ENCODE measurements at places on chromosomes 13 and 19. TPM values are rescaled to one million over a fixed set of nuclear protein-coding genes. Genes with fewer than 3 reads are reported as not detected.

DNA sequence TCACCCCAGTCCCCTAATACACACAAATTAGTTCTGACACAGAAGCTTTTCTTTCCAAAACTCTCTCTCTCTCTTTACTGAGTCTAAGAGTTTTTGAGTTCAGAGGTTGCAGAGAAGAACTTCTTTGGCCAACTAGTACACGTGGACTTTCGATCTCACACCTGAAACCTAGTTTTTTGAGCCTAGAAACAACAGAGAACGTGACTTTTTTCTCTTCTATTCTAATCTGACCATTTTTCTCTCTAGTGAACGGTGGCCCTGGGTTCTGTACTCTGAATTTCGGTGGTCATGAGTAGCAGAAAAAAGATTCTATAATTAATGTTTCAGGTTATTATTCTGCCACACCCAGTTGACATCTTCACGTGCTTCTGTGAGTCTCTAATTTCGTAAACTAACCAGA is 24.2 kb downstream of the PCDH20 start:
- H3K27me3 ChIP-seq = no peaks in the 10 kb centered on the region
- no peak overlapping the region for H3K27ac ChIP-seq
- no peak for DNase-seq
- H3K36me3 ChIP-seq = no peaks in the 10 kb centered on the region
- H3K4me1 ChIP-seq = no peaks in the 10 kb centered on the region
- no peak overlapping the region for H3K4me3 ChIP-seq

DNA sequence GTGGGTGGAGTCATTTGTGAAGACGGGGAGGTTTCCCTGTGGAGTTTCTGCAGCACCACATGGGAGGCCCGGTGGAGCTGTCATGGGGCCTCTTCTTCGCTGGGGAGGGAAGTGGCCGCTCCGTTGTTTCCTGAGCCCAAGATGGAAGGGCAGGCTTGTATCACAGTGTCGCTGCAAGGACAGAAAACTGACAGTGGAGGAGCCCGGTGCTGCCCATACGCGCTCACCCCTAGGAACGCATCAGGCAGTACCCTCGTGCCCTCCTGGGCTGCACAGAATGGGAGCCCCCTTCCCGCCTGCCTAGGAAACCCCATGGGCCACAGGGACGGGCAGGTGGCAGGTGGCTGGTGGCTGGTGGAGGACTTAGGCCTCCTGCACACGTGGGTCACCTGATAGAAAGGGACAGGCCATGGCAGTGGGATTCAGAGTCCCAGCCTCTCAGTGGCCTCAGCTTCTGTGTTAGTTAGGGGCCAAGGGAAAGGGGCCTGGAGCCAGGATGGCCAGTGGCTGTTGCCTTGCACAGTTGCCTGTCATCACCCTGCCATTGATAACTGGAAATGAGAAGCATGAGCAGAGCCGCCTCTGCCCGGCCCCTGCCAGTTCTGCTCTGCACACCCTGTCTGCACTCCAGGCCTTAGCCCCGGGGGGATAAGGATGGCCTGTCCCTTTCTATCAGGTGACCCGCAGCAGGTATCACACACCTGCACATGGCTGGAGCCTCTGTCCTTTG is 7.6 kb downstream of the COL4A2 start:
- DNase-seq = no peak
- no peak overlapping the region for H3K27ac ChIP-seq
- peak overlapping the region; percentile 87 for H3K4me3 ChIP-seq
- peaks cover 84% of the 10 kb centered on the region for H3K4me1 ChIP-seq
- peaks cover 69% of the 10 kb centered on the region for H3K36me3 ChIP-seq
- H3K27me3 ChIP-seq = peaks cover 18% of the 10 kb centered on the region

DNA sequence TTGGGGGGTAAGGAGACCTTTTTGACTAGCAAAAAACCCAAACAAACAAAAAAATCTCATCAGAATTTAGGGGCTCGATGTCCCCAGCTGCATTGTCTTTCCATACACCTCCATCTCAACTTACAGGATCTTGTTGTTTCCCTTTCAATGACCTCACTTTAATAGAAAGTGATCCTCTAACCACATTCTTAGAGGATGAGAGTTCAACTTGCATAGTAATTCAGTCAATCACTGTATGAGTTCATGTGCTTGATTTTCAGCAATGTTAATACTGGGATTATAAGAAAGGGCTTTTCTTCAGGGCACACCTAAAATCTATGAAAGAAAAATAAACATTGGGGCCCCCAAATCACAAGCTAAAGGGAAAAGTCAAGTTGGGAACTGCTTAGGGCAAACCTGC is 1512.0 kb downstream of the SLITRK1 start:
- no peaks in the 10 kb centered on the region for H3K27me3 ChIP-seq
- no peak overlapping the region for H3K27ac ChIP-seq
- no peak for DNase-seq
- H3K4me3 ChIP-seq = no peak overlapping the region

DNA sequence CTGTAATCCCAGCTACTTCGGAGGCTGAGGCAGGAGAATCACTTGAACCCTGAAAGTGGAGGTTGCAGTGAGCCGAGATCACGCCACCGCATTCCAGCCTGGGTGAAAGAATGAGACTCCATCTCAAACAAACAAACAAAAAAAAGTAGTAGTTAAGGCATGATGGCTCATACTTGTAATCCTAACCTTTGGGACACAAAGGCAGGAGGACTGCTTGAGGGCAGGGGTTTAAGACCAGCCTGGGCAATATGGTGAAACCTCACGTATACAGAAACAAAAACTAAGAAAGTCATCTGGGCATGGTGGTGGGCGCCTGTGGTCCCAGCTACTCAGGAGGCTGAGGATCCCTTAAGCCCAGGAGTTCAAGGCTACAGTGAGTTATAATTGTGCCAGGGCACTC is 1.8 kb downstream of the DNMT1 start:
- peaks cover 9% of the 10 kb centered on the region for H3K36me3 ChIP-seq
- DNase-seq = no peak
- peaks cover 6% of the 10 kb centered on the region for H3K27me3 ChIP-seq
- H3K27ac ChIP-seq = no peak overlapping the region
- H3K4me3 ChIP-seq = no peak overlapping the region

DNA sequence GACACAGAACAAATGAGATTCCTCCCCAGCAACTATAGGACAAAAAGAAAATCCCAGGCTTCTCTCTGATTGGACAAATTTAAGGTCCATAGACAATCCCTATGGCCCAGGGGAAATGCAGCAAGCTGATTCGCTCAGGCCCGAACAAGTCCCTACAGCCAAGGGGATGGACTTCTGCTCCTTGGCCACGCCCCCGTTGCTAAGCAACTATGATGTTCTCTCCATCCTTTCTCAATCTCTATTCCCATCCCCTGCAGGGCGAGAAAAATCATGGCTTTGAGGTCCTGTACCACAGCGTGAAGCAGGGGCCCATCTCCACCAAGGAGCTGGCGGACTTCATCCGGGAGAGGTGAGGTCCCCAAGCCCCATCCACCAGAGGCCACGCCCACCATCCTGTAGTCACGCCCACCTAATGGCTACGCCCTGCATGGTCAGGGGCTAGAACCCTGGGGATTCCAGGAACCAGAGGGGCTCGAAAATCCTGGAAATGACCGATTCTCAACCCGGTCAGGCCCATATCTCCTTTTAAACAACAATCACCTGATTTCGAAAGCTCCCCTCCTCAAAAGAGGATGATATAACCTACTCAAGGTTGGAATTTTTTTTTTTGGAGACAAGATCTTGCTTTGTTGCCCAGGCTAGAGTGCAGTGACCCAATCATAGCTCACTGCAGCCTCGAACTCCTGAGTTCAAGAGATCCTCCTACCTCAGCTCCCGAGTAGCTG is 11.4 kb downstream of the FCHO1 start:
- peaks cover 6% of the 10 kb centered on the region for H3K4me1 ChIP-seq
- no peak overlapping the region for H3K4me3 ChIP-seq
- DNase-seq = no peak
- H3K36me3 ChIP-seq = no peaks in the 10 kb centered on the region
- peaks cover 3% of the 10 kb centered on the region for H3K27me3 ChIP-seq

- peaks cover 9% of the 10 kb centered on the region for H3K27me3 ChIP-seq
- H3K4me3 ChIP-seq = peak overlapping the region; percentile 99
- DNase-seq = no peak
- H3K36me3 ChIP-seq = peaks cover 11% of the 10 kb centered on the region
- peaks cover 33% of the 10 kb centered on the region for H3K4me1 ChIP-seq
Measured at GRCh38 chr13:48234566-48235340, 1.7 kb downstream of the ITM2B start.

DNA sequence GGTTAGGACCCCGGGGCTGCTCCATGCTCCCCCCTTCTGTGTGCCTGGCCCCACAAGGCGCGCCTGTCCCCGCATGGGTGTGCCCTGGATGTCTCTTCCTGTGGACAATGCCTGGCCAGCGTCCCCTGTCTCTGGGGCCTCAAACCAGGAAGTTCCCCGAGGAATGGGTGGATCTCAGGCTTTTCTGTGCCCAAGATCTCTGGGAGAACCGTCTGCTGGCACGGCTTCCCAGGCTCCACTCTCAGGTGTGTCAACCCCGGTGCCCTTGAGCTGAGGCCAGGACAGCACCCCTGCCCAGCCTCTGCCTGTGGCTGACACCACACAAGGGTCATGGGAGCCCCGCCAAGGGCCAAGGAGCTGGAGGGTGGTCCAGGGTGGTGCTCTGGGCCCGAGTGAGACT is 15.7 kb downstream of the ZNF444 start:
- peaks cover 9% of the 10 kb centered on the region for H3K27me3 ChIP-seq
- H3K36me3 ChIP-seq = peaks cover 17% of the 10 kb centered on the region
- no peak for DNase-seq
- no peak overlapping the region for H3K27ac ChIP-seq
- no peak overlapping the region for H3K4me3 ChIP-seq

GRCh38 chr19:48152551-48152950 is 17.6 kb downstream of the LIG1 start:
- DNase-seq = peak; percentile 65
- no peak overlapping the region for H3K27ac ChIP-seq
- H3K4me1 ChIP-seq = peaks cover 4% of the 10 kb centered on the region
- peaks cover 3% of the 10 kb centered on the region for H3K27me3 ChIP-seq
- peaks cover 3% of the 10 kb centered on the region for H3K36me3 ChIP-seq
- no peak overlapping the region for H3K4me3 ChIP-seq

GRCh38 chr19:6572217-6572616 is 18.7 kb downstream of the CD70 start:
- H3K4me1 ChIP-seq = no peaks in the 10 kb centered on the region
- no peak overlapping the region for H3K4me3 ChIP-seq
- no peak overlapping the region for H3K27ac ChIP-seq
- no peaks in the 10 kb centered on the region for H3K36me3 ChIP-seq

DNA sequence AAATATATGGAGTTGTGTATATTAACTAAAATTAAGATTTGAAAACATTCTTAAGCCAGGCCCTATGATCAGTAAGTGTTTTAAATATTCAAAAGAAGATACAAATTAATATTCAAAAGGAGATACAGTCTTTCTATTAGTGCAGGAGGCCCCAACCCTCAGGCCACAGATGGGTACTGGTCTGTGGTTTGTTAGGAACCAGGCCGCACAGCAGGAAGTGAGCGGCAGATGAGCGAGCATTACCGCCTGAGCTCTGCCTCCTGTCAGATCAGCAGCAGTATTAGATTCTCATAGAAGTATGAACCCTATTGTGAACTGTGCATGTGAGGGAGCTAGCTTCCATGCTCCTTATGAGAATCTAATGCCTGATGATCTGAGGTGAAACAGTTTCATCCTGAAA is 232.9 kb downstream of the FOXO1 start:
- H3K27me3 ChIP-seq = no peaks in the 10 kb centered on the region
- H3K27ac ChIP-seq = no peak overlapping the region
- no peak overlapping the region for H3K4me3 ChIP-seq

- peaks cover 14% of the 10 kb centered on the region for H3K4me1 ChIP-seq
- no peak overlapping the region for H3K27ac ChIP-seq
- H3K27me3 ChIP-seq = peaks cover 6% of the 10 kb centered on the region
- H3K4me3 ChIP-seq = no peak overlapping the region
- peaks cover 57% of the 10 kb centered on the region for H3K36me3 ChIP-seq
- DNase-seq = no peak
Measured at GRCh38 chr13:98848746-98849145, 96.3 kb upstream of the SLC15A1 start.

GRCh38 chr13:60417734-60418133 is 20.7 kb downstream of the TDRD3 start:
- H3K27ac ChIP-seq = no peak overlapping the region
- DNase-seq = no peak
- H3K4me1 ChIP-seq = no peaks in the 10 kb centered on the region
- no peaks in the 10 kb centered on the region for H3K36me3 ChIP-seq
- H3K4me3 ChIP-seq = no peak overlapping the region

DNA sequence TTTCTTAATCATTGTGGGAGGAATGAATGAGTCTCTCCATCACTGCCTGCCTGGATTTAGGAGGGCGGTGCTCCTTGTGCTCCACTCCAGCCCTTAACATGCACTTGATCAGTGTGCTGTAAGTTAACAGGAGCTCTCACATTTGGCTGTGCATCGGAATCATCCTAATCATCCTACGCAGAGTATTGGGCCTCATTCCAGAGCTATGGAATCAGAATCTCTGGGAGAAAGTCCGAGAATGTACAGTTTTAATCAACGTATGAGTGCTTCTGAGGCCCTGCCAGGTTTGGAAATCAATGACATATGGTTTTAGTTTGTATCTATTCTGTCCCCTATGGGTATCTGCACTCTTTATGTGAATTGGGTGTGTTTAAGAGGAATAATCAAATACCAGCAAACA is 34.9 kb upstream of the DCLK1 start:
- H3K36me3 ChIP-seq = no peaks in the 10 kb centered on the region
- no peaks in the 10 kb centered on the region for H3K4me1 ChIP-seq
- no peak overlapping the region for H3K27ac ChIP-seq
- DNase-seq = no peak
- H3K27me3 ChIP-seq = peaks cover 1% of the 10 kb centered on the region
- no peak overlapping the region for H3K4me3 ChIP-seq

GRCh38 chr13:101242720-101243119 is 173.6 kb downstream of the NALCN start:
- H3K36me3 ChIP-seq = no peaks in the 10 kb centered on the region
- no peak overlapping the region for H3K27ac ChIP-seq
- peaks cover 8% of the 10 kb centered on the region for H3K4me1 ChIP-seq
- H3K27me3 ChIP-seq = peaks cover 2% of the 10 kb centered on the region
- H3K4me3 ChIP-seq = no peak overlapping the region

- DNase-seq = no peak
- H3K4me1 ChIP-seq = peaks cover 10% of the 10 kb centered on the region
- no peak overlapping the region for H3K4me3 ChIP-seq
- no peak overlapping the region for H3K27ac ChIP-seq
- H3K27me3 ChIP-seq = peaks cover 2% of the 10 kb centered on the region
- H3K36me3 ChIP-seq = no peaks in the 10 kb centered on the region
Measured at GRCh38 chr13:34172048-34172447, 354.1 kb downstream of the RFC3 start.

Gene ZNF813
- total RNA-seq = 29.9 TPM

Gene ZNF69
- total RNA-seq = not detected

Gene ATXN8OS
- not detected for total RNA-seq

Gene ACTMAP
- 24.6 TPM for total RNA-seq

Gene ZNF506
- total RNA-seq = 19.9 TPM

Gene ISYNA1
- 68.5 TPM for total RNA-seq

Gene NDUFA7
- 39.9 TPM for total RNA-seq

Gene DKKL1
- 2.2 TPM for total RNA-seq

Gene HMG20B
- total RNA-seq = 77.2 TPM

All from endothelial cell (in vitro differentiated cells).